Stomach (tissue), 19 donors: ENCODE measurements at places on chromosomes 5 and 9. TPM values are rescaled to one million over a fixed set of nuclear protein-coding genes. Genes with fewer than 3 reads are reported as not detected.
A peak's percentile ranks its signal among the peaks of the same experiment; 100 is the strongest.

DNA sequence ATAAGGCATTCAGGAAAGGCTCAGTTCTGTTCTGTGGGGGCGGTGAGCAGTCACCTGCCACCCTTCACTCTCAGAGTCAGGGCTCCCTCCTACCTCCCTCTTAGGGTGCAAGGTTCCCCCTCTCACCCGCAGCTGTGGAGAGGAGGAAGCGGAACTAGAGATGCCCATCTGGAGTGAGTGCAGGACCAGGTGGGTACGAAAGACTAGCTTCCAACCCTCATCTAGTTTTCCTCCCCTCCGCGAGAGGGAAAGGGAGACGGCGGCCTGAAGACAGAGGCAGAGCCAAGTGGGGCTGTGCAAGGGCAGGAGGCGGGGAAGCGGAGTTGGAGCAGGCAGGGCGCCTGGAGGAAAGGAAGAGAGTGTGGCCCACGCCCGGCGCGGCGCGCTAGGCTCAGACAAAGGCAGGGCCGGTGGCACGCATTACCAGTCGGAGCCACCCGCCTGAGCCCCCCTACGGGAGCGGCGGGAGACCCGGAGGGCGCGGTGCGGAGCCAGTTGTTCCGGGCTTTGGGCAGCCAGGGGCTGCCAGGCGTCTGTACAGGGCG, 7.3 kb downstream of the PRR7 start:
- peaks cover 15% of the 10 kb centered on the region for H3K36me3 ChIP-seq
- DNase-seq, result no peak
- H3K4me1 ChIP-seq, result peaks cover 35% of the 10 kb centered on the region
- H3K27ac ChIP-seq, result peak overlapping the region; percentile 88
- H3K27me3 ChIP-seq, result peaks cover 31% of the 10 kb centered on the region

DNA sequence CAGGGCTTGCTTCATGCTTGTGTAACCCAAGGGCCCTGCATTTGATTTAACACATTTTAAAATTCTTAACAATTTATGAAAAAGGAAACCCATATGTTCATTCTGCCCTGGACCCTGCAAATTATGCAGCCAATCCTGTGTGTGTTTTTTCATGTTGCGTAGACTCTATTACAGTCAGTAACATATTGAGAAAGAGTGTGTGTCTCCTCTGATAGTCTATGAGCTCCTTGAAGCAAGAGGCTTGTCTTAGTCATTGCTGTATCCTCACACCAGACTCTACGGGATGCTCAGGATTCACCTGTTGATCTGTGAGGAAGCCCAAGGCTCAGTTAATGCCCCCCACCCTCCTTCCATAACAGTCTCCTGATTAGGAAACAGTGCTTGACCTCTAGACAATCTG, 177.3 kb upstream of the DMAC1 start:
- no peak for DNase-seq
- H3K27ac ChIP-seq, result no peak overlapping the region
- no peaks in the 10 kb centered on the region for H3K27me3 ChIP-seq
- no peaks in the 10 kb centered on the region for H3K36me3 ChIP-seq
- peaks cover 34% of the 10 kb centered on the region for H3K4me1 ChIP-seq
- H3K4me3 ChIP-seq, result no peak overlapping the region

DNA sequence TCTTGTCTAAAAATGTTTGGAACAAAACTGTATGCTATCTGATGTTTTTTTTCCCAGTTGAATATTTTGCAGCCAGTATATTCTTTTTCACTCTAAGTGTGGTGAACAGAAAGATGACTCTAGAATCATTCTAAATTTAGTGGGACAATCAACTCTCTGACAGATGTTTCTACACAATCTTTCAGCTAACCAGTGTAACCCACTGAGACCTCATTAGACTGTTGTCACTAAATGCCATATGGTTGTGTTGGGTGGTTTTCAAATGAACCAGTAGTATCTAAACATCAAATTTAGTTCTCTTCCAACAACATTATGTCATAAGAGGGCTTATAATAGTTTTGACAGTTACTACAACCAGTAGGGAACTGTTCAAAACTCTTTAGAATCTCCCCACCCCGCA, 129.6 kb upstream of the PRLR start:
- no peak for DNase-seq
- no peak overlapping the region for H3K27ac ChIP-seq
- no peak overlapping the region for H3K4me3 ChIP-seq
- H3K36me3 ChIP-seq, result no peaks in the 10 kb centered on the region
- H3K4me1 ChIP-seq, result no peaks in the 10 kb centered on the region

The PCDHGC4 gene
- not detected for total RNA-seq

The FST gene
- total RNA-seq, result 9.3 TPM

The FBXW11 gene
- 114 TPM for total RNA-seq

DNA sequence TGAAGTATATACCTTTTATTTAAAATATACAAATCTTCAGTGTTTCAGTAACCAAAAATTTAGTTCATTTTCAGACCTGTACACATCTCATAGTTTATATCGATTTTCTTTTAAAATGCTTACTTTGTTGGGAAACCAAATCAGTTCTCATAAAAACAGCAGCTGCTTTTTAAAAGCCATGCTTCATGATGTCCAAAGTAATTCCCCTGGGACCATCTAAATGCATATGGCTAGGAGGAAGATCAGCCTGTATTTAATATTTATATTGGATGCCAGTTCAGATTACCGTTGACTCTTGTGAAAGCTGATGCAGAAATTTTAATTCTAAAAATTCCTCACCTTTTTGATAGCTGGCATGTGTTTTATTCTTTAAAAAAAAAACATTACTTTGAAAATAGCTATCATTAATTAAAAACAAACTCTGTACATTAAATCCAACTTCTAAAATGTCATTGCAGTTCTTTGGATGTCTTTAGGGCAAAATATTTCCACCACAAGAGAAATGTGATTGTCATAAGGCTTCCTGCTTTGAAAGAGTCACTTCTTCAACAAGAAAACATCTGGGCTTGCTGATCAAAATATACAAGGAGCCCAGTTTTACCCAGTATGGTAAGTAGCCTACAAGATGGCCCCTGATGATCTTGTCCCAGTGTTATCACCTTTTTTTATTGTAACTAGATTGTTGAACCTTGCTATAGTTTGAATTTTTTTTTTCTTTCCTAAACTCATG, 1242.9 kb upstream of the CDH6 start:
- no peaks in the 10 kb centered on the region for H3K36me3 ChIP-seq
- no peaks in the 10 kb centered on the region for H3K27me3 ChIP-seq
- no peak overlapping the region for H3K27ac ChIP-seq
- H3K4me1 ChIP-seq, result no peaks in the 10 kb centered on the region

- H3K4me1 ChIP-seq, result peaks cover 15% of the 10 kb centered on the region
- H3K36me3 ChIP-seq, result no peaks in the 10 kb centered on the region
- DNase-seq, result peak; percentile 92
- H3K4me3 ChIP-seq, result no peak overlapping the region
Observed at GRCh38 chr5:111680737-111681413, 76.1 kb downstream of the NREP start.

- no peak for DNase-seq
- H3K27ac ChIP-seq, result no peak overlapping the region
- H3K4me3 ChIP-seq, result no peak overlapping the region
- H3K27me3 ChIP-seq, result no peaks in the 10 kb centered on the region
- H3K36me3 ChIP-seq, result no peaks in the 10 kb centered on the region
Observed at GRCh38 chr9:81259896-81260295, 429.5 kb downstream of the TLE1 start.

- no peak for DNase-seq
- no peaks in the 10 kb centered on the region for H3K27me3 ChIP-seq
- no peak overlapping the region for H3K4me3 ChIP-seq
- no peak overlapping the region for H3K27ac ChIP-seq
- H3K36me3 ChIP-seq, result peaks cover 41% of the 10 kb centered on the region
Observed at GRCh38 chr5:132207778-132208177, 19.9 kb downstream of the P4HA2 start.

- no peaks in the 10 kb centered on the region for H3K27me3 ChIP-seq
- no peaks in the 10 kb centered on the region for H3K4me1 ChIP-seq
- DNase-seq, result no peak
- H3K4me3 ChIP-seq, result no peak overlapping the region
Observed at GRCh38 chr5:85990998-85991397, 626.7 kb upstream of the COX7C start.

DNA sequence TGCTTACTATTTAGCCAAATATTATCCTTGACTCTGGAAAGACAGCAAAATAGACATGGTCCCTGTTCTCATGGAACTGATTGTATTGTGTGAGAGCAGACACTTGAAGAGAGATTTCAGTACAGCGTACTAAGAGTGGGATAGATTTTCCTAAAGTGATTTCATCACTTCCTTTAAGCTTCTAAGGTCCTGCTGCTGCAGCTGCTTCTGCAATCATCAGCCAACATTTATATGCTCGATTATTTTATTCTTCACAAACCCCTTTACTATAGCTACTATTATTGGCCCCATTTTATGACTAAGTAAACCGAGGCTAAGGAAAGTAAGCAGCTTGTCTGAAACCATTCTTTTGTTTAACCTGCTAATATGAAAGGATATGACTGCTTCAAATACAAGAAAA, 137.7 kb downstream of the SPATA31D1 start:
- H3K27me3 ChIP-seq, result no peaks in the 10 kb centered on the region
- no peak for DNase-seq
- no peak overlapping the region for H3K4me3 ChIP-seq
- no peaks in the 10 kb centered on the region for H3K4me1 ChIP-seq

- no peak overlapping the region for H3K27ac ChIP-seq
- H3K4me1 ChIP-seq, result peaks cover 75% of the 10 kb centered on the region
- H3K27me3 ChIP-seq, result no peaks in the 10 kb centered on the region
- no peak for DNase-seq
Observed at GRCh38 chr5:143347046-143347445, 56.4 kb downstream of the NR3C1 start.

DNA sequence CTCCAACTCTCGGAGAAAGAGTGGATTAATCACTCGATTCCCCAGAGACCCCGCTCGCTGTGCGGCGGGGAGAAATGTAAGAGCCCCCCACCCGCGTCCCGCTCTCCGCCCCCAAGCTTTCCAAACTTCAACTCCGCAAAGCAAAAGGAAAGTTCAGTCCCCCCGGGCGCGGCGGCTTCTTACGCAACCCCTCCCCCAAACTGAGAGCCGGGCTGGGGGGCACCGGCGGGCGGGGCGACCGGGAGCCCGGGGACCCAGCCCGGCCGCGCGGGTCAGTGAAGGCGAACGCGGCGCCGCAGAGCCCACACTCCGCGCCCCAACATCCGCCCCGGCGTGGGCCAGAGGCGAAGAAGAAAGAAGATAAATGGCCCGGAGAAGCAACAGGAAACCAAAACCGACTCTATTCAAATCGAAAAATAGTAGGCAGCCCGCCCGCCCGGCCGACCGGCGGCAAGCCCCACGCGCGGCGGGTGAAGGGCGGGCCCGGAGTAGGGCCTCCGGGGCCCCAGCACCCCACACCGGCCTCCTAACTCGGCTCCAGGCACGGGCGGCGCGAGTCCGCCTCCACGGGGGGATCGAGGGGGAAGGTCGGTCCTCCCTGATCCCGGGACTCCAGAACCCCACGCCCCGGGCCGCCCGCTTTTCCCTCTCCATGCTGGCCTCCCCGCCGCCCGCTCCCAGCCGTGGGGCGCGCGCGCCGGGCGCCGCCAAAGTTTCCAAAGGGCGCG, 720 bp downstream of the NOTCH1 start:
- no peaks in the 10 kb centered on the region for H3K27me3 ChIP-seq
- DNase-seq, result no peak
- H3K36me3 ChIP-seq, result peaks cover 21% of the 10 kb centered on the region
- peaks cover 72% of the 10 kb centered on the region for H3K4me1 ChIP-seq
- peak overlapping the region; percentile 96 for H3K27ac ChIP-seq

DNA sequence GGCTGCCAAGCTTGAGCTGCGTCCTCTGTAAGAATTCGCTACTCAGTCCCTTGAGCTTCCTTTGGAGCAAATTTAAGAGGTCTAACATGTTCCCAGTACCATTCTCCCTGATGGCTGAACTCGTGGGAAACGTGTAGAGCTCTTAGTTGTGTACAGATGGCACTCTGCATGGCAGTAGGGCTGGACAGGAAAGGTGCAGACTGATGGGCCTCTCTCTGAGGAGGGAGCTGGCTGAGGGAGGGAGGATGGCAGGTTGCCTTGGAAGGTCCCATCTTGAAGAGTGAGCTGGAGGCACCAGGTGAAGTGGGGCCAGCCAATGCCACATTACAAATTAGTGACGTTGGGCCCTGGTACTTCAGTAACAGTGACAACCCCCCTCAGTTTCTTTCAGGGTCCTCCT, 495.3 kb downstream of the CCDC171 start:
- no peaks in the 10 kb centered on the region for H3K36me3 ChIP-seq
- DNase-seq, result no peak
- peaks cover 6% of the 10 kb centered on the region for H3K4me1 ChIP-seq
- no peak overlapping the region for H3K4me3 ChIP-seq

The KIF24 gene
- total RNA-seq, result 5.8 TPM

DNA sequence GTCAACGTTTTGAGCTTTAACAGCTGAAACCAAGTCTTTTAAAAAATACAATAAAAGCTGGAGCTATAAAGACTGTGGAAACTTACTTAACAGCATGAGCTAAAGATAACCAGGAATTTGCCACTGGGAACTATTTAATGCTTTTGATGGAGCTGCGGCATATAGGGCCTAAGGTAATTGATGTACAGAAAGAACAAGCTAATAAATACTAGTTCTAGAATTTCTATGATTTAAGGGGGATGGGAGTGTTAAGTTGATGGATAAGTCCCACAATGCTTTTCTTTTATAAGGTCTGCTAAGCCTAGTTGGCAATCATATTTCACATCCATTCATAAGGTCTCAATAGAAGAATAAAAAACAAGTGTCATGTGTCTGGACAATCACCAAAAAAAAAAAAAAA, 334.0 kb upstream of the DMAC1 start:
- no peaks in the 10 kb centered on the region for H3K36me3 ChIP-seq
- no peaks in the 10 kb centered on the region for H3K4me1 ChIP-seq
- DNase-seq, result no peak
- H3K27ac ChIP-seq, result no peak overlapping the region
- no peak overlapping the region for H3K4me3 ChIP-seq

The OR1L8 gene
- total RNA-seq, result not detected

- peaks cover 25% of the 10 kb centered on the region for H3K4me1 ChIP-seq
- peak overlapping the region; percentile 100 for H3K27ac ChIP-seq
- H3K27me3 ChIP-seq, result peaks cover 7% of the 10 kb centered on the region
Observed at GRCh38 chr9:95005278-95006143, 279.0 kb downstream of the AOPEP start.

The PFN3 gene
- not detected for total RNA-seq

GRCh38 chr9:131815970-131816873, 76.3 kb upstream of the RAPGEF1 start:
- no peak for DNase-seq
- H3K4me3 ChIP-seq, result no peak overlapping the region
- no peak overlapping the region for H3K27ac ChIP-seq
- H3K27me3 ChIP-seq, result peaks cover 83% of the 10 kb centered on the region
- H3K36me3 ChIP-seq, result no peaks in the 10 kb centered on the region
- no peaks in the 10 kb centered on the region for H3K4me1 ChIP-seq

- H3K27ac ChIP-seq, result no peak overlapping the region
- no peaks in the 10 kb centered on the region for H3K36me3 ChIP-seq
- no peaks in the 10 kb centered on the region for H3K27me3 ChIP-seq
- no peak for DNase-seq
Observed at GRCh38 chr5:81986126-81986525, 14.3 kb downstream of the ATG10 start.

- DNase-seq, result no peak
- peaks cover 11% of the 10 kb centered on the region for H3K4me1 ChIP-seq
- no peaks in the 10 kb centered on the region for H3K36me3 ChIP-seq
Observed at GRCh38 chr9:72534931-72535330, 13.5 kb downstream of the TMC1 start.

- H3K27ac ChIP-seq, result no peak overlapping the region
- DNase-seq, result peak; percentile 83
- peaks cover 5% of the 10 kb centered on the region for H3K4me1 ChIP-seq
- no peaks in the 10 kb centered on the region for H3K27me3 ChIP-seq
- no peak overlapping the region for H3K4me3 ChIP-seq
- H3K36me3 ChIP-seq, result no peaks in the 10 kb centered on the region
Observed at GRCh38 chr5:64147849-64148441, 17.7 kb upstream of the RNF180 start.

The CATSPER3 gene
- not detected for total RNA-seq

GRCh38 chr5:94031631-94032030, 290.2 kb upstream of the POU5F2 start:
- DNase-seq, result no peak
- H3K27ac ChIP-seq, result no peak overlapping the region
- no peak overlapping the region for H3K4me3 ChIP-seq
- no peaks in the 10 kb centered on the region for H3K4me1 ChIP-seq
- peaks cover 5% of the 10 kb centered on the region for H3K36me3 ChIP-seq
